Activated CD8-positive, alpha-beta memory T cell treated with anti-CD3 and anti-CD28 coated beads, Interleukin-2, amount 10 ng/mL, durations not matched to agents 7 days and 5 days (primary cell): ENCODE measurements at places on chromosomes 16 and 17. TPM values are rescaled to one million over a fixed set of nuclear protein-coding genes. Genes with fewer than 3 reads are reported as not detected.

The SNAI3 gene
- 14.1 TPM for total RNA-seq

The GFAP gene
- total RNA-seq, result not detected

The AATK gene
- 0.06 TPM for total RNA-seq

The INCA1 gene
- total RNA-seq, result 0.23 TPM

DNA sequence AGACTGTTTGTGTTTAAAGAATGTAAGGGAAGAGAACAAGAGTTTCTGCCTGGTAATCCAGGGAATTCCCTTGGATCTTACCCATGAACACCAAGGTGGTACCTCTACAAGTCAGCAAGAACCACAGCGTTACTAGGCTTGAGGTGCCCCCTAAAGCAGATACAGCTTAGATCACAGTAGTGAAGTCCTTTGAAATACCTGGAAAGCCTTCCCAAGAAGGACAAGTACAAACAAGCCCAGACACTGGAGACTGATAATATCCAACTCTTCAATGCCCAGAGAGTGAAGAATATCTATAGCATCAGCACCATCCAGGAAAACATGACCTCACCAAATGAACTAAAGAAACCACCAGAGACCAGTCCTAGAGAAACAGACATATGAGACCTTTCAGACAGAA, 3.8 kb upstream of the APPBP2 start:
- no peak overlapping the region for H3K4me3 ChIP-seq
- no peak for DNase-seq
- H3K27ac ChIP-seq, result peak overlapping the region; percentile 1
- H3K4me1 ChIP-seq, result peaks cover 16% of the 10 kb centered on the region

- no peaks in the 10 kb centered on the region for H3K4me1 ChIP-seq
- H3K4me3 ChIP-seq, result no peak overlapping the region
- H3K27me3 ChIP-seq, result peaks cover 25% of the 10 kb centered on the region
- no peaks in the 10 kb centered on the region for H3K36me3 ChIP-seq
Measured at GRCh38 chr17:41223821-41224220, 2.6 kb upstream of the KRTAP9-2 start.

DNA sequence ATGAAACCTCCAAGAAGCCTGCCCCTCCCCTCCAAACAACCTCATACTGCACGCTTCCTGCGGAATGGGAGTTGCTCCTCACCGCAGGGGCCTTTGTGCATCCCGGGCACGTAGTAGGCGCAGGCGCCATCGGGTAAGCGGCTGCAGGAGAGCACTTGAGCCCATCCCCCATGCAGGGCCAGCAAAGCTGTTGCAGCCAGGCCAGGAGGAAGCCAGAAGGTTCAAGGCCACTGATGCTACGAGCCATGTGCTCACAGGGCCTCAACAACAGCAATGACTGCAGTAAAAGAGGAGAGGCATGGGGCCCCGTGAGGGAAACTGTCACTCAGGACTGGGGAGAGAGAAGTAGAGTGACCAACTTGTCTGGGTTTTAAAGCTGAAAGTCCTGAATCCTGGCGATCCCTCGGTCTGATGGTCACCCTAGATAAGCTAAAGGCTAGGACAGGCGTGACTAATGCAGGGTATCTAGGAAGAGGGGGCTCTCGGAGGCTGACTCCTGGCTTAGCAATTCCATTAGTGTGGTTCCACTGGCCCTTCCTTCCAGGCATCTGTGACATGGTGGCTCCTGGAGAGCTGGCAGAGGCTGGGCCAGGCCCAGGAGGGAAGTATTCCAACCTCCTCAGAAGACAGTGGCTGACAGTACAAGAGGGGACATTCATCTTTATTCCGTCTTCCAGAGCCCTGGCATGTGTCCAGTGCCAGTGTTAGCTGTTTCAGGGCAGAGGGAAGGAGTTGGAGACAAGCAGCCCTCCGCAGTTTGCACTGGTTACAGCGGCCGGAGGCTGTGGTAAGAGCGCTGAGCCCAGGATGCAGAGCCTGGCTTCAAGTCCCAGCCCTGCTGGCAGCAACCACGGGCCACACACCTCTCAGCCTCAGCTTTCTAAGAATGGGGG, 20.8 kb downstream of the GOSR2 start:
- no peak overlapping the region for H3K4me3 ChIP-seq
- peaks cover 22% of the 10 kb centered on the region for H3K4me1 ChIP-seq
- no peak for DNase-seq
- H3K36me3 ChIP-seq, result peaks cover 10% of the 10 kb centered on the region
- no peak overlapping the region for H3K27ac ChIP-seq

DNA sequence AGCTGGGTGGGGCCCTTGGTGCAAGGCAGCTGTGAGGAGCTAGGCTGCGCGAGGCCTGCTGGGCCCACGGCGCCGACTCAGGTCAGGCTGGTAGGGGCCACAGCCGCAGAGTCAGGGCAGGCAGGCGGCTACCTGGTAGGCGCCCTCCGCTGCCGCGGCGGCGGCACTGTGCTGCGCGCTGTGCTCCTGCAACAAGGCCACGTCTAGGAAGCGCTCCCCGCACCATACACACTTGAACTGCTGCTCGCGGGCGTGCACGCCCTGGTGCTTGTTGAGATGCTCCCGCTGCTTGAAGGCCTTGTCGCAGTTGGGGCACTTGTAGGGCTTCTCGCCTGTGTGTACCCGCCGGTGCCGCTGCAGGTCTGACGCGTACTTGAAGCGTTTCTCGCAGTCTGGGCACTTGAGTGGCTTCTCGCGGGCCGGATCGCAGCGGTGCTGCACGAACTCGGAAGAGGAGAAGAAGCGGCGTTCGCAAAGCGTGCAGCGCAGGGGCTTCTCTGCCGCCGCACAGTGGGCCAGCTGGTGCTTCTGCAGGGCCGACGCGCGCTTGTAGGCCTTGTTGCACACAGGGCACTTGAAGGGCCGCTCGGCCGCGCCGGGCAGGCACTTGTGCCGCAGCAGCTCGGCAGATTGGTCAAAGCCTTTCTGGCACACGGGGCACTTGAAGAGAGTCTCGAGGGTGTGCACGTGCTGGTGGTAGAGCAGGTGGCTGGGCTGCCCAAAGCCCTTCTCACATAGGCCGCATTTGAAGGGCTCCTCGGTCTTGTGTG, 3.9 kb downstream of the ZNF319 start:
- H3K4me3 ChIP-seq, result no peak overlapping the region
- peaks cover 19% of the 10 kb centered on the region for H3K36me3 ChIP-seq
- H3K27me3 ChIP-seq, result no peaks in the 10 kb centered on the region
- peaks cover 47% of the 10 kb centered on the region for H3K4me1 ChIP-seq
